ENCODE measurements at places on chromosomes 5 and 9.

DNA sequence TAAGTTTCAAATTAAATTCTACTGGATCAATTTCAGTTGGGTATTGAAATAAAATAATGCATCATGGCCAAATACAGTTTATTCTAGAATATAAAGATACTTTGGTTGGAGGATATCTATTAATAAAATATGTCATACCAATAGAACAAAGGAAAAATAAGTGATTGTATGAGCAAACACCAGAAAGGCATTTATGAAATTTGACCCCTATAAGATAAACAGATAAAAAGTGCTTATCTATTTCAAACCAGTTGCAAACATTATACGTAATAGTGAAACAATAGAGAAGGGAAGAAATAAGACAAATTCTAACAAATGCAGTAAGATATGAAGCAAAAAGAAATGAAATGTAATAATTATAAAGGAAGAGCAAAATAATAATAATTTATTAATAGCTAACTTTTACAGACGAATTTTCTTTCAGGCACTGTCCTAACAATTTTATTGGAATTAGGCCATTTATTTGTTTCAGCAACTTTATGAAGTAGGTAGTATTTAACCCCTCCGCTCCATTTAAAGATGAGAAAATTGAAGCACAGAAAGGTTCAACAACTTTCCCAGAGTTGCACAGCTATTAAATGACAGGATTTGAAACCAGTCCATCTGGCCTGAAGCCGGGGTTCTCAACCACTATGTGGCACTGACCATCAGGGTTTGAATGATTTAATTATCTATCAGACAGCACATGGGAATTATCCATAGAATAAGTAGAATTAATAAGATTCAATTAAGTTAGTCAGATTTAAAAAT, 20.8 kb downstream of the ANKRD55 start:
- no peak for DNase-seq

GRCh38 chr9:110837401-110838005, 168.9 kb downstream of the MUSK start:
- no peak for DNase-seq

- no peak for DNase-seq
Observed at GRCh38 chr9:137031904-137032640, at the start of gene FUT7. TSS of gene FUT7 (minus strand) at chr9:137032088. CDS start at chr9:137031991, 97 bp downstream.

DNA sequence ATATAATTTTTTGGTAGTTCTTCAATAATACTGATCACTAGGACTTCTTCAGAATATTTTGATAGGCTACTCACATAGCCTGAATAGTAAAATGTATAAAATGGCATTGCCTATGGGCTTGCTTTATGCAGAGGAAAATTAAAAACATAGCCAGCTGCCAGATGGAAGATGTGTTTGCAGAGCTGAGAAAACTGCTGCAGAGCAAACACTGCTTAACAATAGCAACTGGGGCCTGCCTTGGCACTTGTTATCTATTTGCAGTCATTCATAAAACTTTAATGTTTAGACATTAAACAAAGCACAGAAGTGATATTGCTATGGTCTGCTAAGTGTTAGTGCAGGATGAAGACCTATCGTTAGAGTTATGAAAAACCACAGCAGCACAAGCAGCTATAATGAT, 151.5 kb upstream of the SMC2 start:
- DNase-seq, result no peak

DNA sequence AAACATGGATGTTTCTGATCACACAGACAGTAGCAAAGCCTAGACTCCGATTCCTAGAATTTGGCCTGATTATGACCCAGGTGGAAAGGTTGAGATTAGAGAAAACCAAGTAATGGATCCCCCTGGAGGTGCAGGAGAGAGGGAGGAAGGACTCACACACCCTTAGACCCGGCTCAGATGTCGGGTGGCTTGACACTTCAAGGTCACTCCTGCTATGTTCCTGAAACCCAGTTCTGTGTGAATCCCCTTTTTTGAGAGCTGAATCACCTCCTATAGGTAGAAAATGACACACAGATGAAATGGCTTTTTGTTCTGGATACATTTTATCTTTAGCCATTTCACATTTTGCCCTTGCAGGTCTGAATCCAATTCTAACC, 192.8 kb downstream of the ARRDC3 start:
- peak; percentile 48 for DNase-seq

DNA sequence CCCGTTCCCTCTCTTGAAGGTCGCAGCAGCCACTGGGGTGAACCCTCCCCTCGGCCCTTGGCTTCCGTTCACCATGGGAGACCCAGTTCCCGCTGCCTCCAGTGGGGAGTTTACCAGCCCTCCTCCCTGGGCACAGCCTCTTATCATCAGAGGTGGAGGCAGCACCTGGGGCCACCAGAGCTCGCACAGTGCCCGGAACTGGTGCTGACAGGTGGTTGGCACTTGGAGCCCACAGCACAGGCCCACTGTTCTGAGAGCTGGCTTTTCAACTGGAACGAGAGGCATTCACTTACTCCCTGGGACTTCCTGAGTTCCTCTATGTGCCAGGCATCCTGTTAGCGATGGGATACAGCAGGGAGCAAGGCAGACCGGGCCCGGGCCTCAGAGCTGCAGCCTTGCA, 106.8 kb upstream of the FCN2 start:
- no peak for DNase-seq

GRCh38 chr9:18923167-18923566, 109.8 kb downstream of the SAXO1 start:
- no peak for DNase-seq

DNA sequence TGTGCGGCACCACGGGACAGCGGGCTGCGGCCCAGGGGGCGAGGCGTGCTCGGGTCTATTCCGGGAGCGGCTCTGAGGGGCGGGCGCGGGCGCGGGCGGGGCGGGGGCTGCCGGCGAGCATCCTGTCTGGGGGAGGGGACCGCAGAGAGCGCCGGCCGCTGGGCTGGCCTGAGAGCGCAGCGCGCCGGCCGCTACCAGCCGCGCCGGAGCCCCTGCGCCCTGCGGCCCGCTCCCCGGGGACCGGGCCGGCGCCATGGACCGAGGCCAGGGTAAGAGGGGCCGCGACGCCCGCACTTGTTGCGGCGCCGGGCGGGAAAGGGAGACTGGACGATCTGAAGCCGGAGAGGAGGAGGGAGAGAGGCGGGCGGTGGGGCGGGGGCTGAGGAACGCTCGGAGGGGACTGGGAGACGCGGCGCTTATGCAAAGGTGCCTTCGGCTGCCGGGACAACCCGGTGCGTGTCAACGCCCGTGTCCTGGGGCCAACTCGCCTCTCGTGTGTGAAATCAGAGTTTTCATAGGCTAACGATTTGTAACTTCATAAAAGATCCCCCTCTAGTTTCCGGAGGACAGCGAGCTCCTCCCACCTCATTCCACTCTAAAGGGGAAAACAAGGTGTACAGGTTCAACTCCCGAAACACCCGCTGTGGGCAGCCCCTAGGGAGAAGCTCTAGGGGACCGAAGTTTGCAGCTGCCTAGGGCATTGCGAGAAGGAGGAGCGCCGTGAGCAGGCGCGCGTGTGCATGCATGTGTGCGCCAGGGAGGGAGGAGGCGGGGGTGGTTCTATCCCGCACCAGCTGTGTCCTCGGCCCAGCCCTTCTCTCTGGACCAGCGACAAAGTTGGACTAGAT, at the start of gene AFAP1L1:
Gene AFAP1L1, plus strand, starts transcription at position 144 of the 848 bp plus-strand sequence. Its CDS starts 110 bp downstream, at position 254.
- no peak for DNase-seq

GRCh38 chr9:91302831-91303230, 58.9 kb downstream of the AUH start:
- peak; percentile 6 for DNase-seq

- DNase-seq, result no peak
Observed at GRCh38 chr9:131700076-131700475, 39.8 kb downstream of the RAPGEF1 start.

GRCh38 chr9:121261755-121262154, 6.2 kb upstream of the GSN start:
- DNase-seq, result no peak

DNA sequence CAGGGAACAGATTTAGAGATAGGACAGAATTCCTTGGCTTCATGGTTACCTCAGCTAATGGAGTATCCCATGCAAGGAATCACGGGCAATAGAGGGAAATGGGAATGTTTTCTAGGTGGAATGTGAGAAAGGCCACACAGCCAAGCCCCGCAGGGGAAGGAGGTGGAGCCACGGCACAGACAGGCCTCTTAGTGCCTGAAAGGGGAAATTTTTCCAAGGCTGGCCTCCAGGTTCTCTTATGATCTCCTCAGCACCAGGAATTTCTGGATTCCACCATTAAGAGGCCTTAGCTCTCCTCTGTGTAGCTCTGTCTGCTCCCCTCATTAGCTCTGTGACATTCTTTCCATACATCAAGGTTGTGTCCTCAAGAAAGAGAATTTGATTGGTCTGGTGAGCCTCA, 124.7 kb downstream of the GALNT10 start:
- no peak for DNase-seq

- no peak for DNase-seq
Observed at GRCh38 chr5:1363160-1363559, 18.3 kb upstream of the CLPTM1L start.

DNA sequence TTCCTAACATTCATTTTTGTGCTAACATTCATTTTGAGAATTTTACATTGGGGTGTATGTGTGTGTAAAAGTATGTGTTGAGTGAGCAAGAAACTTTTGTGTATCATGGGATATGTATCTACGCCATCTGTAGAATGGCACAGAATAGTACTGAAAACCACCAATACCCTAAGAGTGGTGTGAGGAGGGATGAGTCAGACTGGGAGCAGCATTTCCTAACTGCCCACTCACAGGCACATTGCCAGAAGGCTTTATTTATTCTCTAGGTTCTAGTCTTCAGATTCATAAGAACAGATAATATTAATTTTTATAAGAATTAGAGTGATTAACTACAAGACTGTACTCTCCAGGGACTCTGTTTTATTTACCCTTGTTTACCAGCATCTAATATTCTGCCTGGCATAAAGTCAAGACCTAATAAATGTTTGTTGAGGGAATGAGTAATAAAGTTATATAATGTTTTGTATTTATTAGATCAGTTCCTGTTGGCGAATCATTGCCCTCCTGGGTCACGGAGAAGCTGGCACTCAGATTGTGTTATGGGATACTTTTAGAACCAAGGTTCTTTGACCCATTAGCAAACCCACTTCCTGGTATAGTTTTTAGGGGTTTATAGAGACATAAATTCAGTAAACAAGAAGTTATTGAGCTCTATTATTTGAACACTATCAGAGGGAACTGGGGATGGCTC, 159.1 kb upstream of the PPP2R2B start:
- no peak for DNase-seq

DNA sequence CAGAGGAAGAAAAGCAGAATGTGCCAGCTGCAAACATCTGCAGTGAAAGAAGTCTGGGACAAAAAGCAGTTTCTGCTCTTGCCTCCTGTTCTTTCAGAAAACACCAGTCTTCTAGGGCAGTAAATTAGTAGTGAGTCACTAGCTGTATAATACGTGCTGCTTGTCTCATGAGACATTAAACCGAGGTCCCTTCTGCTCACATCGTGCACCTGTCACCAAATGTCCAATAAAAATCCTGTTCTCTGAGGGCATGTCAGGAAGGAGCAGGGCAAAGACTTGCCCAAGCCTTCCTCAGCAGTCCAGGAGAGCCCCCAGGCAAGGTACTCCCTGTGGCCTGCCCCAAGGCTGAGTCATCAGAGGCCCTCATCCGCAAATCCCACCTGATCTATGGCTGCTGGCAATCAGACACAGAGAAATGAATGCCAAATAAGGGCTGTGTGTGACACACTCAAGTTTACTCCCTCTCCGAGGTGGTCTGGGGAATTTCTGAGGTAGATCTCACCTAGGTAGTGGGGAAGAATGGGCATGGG, 255.3 kb upstream of the SMARCA2 start:
- DNase-seq, result no peak

DNA sequence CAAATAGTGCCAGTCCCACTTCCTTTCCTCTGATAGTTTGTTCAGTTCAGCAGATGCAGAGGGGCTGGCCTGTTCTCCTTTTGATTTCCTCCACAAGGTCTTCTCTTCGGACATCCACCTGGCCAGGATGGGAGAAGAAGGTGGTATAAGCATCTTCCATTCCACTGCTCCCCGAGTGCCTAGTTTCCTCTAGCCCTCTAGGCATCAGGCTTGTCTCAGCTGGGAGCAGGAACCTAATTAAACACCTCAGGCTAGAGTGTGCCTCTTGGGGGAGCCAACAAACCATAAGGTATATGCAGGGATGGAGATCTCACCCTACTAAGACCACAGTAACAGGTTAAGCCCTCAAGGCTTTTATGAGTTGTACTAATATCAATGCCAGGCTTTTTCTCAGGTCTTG, 835 bp upstream of the DND1 start:
- DNase-seq, result no peak

DNA sequence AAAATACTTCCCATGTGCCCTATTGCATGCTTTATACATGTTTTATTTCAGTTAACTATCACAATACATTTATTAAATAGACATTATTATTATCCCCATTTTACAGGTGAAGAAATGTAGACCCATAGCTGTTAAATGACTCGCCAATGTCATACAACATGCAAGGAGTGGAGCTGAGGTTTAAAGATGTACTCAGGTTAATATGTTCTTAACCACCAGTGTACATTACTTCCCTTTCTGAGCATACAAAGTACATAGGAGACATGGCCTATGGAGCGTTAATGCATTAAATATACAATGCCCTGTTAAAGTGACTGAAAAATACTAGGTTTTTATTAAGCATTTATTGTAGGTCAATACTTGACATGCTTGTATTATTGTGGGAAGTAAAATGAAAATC, 407.0 kb downstream of the PDE4D start:
- no peak for DNase-seq

DNA sequence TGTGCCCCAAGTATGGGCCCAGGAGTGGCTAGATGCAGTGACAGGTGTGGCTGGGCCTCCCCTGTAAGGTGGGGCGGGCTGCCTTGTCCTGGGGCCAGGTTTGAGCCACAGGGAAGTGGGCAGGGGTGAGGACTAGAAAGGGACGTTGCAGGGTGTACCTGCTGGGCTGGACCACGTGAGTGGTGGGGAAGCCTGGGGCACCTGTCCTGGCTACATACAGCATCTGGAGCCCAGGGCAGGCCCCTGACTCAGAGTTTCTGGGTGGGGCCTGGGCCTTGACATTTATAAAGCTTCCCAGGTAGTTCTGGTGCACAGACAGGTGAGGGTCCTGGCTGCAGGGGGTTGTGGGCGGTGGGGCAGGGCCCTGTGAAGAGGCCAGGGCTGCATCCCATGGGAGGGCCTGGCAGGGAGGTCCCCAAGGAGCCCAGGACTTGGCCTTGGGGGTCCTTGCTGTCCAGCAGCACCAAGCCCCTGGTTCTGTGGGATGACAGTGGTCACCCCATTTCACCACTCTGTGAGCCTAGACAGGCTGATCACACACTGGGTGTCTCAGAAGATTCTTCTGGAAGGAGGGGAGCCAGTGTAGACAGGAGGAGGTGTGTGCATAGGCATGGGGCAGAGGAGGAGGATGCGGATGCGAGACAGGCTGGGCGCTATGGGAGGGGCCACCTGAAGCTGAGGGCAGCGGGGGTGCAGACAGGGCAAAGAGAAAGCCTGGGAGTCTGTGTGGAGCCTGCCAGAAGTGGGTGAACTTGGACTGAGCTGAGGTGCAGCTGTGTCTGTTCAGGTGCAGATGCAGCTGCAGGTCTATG, 94.0 kb downstream of the PHF2 start:
- DNase-seq, result no peak

- no peak for DNase-seq
Observed at GRCh38 chr9:6490863-6491262, 77.9 kb downstream of the UHRF2 start.

All from K562 (cell line).